ENCODE measurements at places on chromosomes 12 and 14.

GRCh38 chr12:107339487-107339886, 246.1 kb upstream of the CRY1 start:
- DNase-seq: no peak

DNA sequence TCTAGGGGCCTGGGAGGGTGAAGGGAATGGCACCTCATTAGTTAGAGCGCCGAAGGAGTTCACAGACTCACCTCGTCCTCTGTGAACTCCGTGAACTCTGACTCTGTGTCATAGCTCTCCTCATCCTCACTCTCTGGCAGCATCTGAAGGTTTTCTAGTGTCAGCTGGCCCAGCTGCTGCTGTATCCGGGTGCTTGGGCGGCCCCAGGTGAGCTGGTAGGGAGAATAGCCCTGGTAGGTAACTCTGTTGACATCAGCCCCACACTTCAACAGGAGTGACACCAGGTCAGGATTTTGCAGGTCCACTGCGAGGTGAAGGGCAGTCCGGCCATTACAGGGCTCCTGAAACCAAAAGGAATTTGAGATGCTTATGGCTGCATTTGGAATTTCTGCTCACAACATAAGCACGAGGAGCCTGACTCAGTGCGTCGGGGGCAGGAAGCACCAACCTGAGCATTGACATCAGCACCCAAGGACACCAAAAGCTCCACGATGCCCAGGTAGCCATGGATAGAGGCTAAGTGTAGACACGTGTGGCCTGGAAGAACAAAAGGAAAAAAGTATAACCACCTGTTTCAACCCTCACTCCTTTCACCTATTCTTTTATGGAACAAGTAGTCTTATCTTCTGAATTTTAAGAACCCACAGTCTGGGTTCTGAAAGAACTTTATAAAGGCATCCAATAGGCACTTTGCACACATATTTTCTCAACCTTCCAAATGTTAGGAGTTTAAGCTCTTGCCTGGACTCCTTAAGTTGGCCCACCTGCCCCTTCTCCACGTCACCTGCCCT, 2.0 kb downstream of the NFKBIA start:
- DNase-seq: no peak

GRCh38 chr14:37048666-37049071, 123.7 kb downstream of the SLC25A21 start:
- no peak for DNase-seq

- DNase-seq: no peak
Measured at GRCh38 chr12:93387780-93388179, 10.1 kb downstream of the NUDT4 start.

DNA sequence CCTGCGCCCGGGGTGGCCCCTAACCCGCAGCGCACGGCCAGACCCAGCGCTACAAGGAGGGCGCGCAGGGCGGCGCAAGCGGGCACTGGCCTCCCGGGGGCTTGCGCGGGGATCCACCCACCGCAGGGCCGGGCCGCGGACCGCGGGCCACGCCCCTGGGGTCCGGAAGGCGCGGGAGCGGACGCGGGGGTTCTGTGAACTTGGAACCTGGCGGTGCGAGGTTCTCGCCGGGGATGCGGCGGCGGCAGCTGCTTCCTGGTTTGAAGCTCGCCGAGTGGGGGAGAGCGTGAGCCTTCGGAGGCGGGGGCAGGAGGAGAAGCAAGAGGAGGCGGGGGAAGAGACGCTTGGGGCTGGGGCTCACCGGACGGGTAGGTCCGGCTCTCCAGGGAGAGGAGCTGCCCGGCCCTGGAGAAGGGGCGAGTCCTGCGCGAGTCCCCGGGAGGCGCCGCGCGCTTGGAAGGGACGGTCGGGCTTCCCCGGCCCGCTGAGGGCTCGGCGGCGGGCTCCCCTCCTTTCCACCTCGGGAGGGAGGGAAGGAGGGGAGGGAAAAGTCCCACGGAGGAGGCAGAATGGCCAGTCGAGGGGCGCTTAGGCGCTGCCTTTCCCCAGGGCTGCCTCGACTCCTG, at the start of gene PRKCH:
Gene PRKCH, plus strand, starts transcription at position 195 of the 626 bp plus-strand sequence. CDS start 523 bp downstream, outside the sequence.
- no peak for DNase-seq

GRCh38 chr14:85701763-85702162, 171.8 kb downstream of the FLRT2 start:
- DNase-seq: no peak

DNA sequence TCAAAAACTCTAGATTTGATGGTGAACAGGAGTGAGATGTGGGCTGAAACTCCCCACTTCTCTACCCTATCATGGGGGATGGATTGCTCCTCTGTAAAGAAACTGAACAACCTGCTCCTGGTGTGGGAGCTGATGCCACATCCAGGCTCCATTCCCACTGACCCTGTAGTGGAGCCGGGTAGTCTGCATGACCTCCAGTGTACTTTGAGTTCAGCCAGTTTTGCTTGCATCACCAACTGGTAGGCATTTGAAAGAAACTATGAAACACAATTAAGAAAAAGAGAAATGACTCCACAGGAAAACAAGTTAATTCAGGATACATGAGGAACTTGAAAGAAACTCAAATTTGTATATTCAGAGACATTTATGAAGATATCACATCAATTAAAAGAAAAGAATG, 27.3 kb upstream of the EMP1 start:
- DNase-seq: no peak

GRCh38 chr12:62098132-62098531, 162.1 kb upstream of the USP15 start:
- DNase-seq: no peak

- peak; percentile 61 for DNase-seq
Measured at GRCh38 chr12:47995981-47996401, 8.3 kb downstream of the COL2A1 start.

GRCh38 chr12:25670076-25671055, 117.3 kb upstream of the LMNTD1 start:
- DNase-seq: no peak

- no peak for DNase-seq
Measured at GRCh38 chr12:68487721-68488309, 122.9 kb upstream of the RAP1B start.

DNA sequence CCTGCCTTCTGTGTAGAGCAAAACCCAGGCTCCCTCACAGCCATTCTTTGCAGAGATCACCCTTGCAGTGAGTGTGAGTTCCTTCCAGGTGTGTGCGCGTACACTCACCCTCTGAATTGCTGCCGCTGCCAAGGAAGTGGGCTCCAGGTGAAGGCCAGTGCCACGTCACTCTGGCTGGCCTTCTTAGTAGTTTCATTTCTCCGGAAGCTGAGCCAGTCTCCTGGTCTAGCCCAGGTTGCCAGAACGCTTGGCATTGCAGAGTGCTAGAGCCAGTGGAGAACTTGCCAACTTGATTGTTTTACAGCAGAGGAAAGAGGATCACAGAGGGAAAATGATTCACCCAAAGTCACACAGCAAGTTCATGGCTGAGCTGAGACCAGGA, 11.0 kb downstream of the CBLN3 start:
- DNase-seq: peak; percentile 75

GRCh38 chr14:99829450-99829849, 36.2 kb downstream of the EML1 start:
- DNase-seq: no peak

GRCh38 chr14:104640681-104641080, 36.1 kb upstream of the TMEM179 start:
- no peak for DNase-seq

DNA sequence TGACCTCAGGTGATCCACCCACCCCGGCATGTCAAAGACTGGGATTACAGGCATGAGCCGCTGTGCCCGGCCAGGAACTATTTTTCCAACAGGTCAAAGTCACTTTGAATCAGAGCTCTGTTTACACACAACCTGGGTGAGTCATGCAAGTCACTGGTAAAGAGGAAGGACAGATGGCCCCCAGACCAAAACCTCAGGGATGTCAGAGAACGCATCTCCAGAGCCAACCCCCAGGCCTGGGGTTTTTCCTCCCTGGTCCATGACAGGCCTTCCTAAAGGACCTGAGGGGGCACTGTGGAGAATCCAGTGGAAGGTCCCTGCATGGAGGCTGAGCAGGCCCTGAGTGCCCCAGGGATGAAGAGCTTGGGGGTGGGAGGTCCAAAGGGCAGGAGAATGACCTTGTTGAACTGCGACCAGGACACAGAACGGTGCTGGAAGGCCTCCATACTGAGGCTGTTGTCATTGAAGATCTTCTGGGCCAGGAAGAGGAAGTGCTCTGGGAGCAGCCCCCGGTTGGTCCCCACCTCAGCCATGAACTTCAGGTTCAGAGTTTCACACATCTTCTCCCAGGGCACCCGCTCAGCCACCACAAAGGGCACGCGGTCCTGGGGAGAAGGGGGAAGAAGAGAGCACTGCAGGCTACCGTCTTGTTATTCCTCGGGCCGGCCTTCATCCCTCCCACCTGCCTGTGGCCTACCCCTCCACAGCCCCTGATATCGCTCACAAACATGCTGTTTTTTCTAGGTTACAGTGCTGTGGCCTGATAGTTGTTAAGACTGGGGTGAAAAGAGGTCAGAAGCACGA, 9.1 kb downstream of the STAT6 start:
- DNase-seq: no peak

DNA sequence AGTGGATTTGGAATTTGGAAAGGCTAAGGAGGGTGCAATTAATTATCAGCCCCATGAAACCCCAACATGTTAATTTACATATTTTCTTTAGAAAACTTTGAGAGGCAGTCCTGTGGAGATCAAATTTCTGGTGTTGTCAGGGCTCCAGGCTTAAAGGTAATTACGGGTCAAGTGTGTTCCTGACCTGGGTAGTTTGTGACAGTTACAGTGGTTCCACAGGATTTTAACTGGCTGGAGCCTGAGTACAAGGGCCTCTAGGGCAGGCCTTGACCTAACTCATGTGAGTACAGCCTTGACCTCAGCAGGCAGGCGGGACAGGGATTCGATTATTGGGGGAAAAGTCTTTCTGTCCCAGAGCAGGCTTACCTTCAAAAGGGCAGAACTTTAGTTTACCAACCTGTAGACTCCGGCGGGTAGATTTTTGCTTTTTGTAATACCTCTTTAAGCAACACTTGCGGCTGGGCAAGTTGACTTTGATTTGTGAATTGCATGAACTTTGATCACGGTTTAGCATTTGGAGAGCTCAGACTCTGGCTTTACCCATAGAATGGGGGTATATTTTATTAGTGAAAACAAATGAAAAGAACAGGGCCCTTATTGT, 8.4 kb upstream of the PPTC7 start:
- peak; percentile 22 for DNase-seq

GRCh38 chr12:131676544-131676943, 34.3 kb upstream of the SFSWAP start:
- DNase-seq: no peak

DNA sequence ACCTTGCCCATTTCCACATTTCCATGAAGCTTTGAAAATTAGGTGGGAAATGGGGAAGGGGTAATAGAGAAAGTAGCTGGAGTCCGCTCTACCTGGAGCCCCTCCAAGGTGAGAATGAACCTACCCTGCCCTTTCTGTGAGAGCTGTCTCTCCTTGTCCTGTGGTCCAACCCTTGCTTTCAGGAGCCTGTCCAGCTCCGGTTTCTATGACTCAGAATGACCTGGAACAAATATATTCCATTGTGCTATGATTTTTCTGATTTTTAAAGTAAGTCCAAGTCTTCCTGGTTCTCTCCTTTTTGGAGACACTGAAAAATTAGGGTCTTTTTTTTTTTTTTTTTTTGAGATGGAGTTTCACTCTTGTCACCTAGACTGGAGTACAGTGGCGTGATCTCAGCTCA, 89.1 kb upstream of the VASH1 start:
- DNase-seq: no peak

DNA sequence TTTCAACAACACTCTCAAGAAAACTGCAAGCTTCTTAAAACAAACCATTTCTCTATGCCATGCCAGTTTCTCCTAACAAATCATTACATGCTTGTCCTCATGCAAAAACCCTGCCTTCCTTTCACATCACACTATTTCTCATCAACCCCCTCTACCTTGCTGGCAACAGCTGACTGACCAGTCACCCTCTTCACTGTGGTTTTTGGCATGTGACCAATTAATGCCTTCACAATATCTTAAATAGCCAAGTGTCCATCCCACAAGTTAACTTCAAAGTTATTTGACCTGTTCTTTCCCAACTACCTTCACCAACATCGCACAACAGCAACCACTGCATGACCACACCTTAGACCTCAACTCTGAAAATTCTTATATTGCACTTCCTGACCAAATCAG, 159.6 kb downstream of the CEP128 start:
- DNase-seq: no peak

DNA sequence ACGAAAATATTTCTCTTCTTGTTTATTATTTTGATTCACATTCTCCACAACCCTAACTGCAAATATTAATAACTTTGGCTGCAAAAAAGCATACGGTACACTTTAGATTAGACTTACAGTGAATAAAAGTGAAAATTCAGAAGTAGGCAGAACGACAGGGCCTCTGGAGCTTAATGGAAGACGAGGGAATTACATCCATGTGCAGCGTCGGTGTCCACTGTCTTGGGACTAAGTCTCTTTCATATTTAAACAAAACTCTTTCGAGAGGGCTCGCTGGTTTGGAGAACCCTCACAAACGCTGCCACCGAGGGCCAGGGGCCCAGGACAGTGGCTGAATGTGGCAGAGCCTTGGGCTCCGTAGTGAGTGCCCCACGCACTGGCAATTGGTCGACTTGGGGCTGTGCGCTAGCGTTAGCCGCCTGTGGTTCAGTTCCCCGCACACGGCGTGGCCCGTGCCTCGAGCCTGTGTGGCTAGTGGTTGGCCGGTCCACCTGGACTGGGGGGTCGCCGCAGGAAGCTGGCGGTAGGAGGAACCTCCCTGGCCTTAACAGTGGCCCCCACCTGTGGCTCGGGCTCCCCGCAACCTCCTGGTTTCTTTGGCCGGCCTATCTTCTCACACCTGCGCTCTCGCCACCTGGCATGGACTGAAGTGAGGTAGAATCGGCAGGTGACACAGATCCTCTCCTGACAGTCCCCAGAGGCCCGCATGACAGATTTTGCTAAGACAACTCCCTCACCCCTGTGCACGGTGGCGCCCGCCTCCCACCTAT, 739 bp upstream of the PAX9 start:
- DNase-seq: no peak

GRCh38 chr12:90085494-90086274, 377.0 kb upstream of the ATP2B1 start:
- DNase-seq: no peak

DNA sequence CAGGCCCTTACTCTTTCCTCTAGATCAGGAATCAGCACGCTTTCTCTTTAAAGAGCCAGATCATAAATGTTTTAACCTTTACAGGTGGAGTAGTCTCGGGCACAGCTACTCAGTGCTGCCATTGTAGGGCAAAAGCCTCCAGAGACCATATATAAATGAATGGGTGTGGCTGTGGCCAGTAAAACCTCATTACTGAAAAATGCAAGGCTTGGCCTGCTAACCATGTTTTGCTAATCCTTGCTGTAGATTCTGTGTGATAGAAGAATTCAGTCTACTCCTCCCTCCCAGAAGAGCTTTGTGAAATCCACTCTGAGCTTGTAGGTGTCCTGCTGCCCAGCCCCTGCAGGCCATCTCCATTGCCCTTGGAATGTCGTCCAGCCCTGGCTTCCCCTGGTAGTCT, 58.1 kb downstream of the HSP90AA1 start:
- no peak for DNase-seq

DNA sequence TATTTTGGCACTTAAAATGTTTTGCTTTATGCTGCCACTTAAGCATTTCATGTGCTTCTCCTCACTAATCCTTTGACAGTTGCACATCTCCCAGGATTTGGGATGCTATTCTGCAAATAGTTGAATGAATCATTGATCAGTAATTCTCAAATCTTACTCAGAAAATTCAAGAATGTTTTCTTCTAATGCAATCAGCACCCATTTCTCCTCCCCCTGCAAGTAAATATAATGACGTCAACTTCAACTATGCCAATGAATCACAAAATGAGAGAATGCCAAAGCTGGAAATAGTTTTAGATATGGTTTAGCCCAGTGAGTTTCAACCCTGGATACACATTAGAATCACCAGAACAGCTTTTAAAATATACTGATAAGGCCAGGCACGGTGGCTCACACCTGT, 2.1 kb upstream of the BLOC1S1 start:
- DNase-seq: no peak

- DNase-seq: no peak
Measured at GRCh38 chr12:61974461-61974860, 285.7 kb upstream of the USP15 start.
